ENCODE measurements at places on chromosomes 5 and 9. TPM values are rescaled to one million over a fixed set of nuclear protein-coding genes. Genes with fewer than 3 reads are reported as not detected.
A peak's percentile ranks its signal among the peaks of the same experiment; 100 is the strongest.

The HMMR gene
- polyA plus RNA-seq: not detected

The KIF4B gene
- polyA plus RNA-seq: not detected

The EFNA5 gene
- polyA plus RNA-seq: not detected

The PFDN1 gene
- 44.7 TPM for polyA plus RNA-seq

- peaks cover 9% of the 10 kb centered on the region for H3K36me3 ChIP-seq
- H3K27ac ChIP-seq: peak overlapping the region; percentile 96
- peak; percentile 63 for DNase-seq
- H3K4me3 ChIP-seq: peak overlapping the region; percentile 98
- H3K4me1 ChIP-seq: peaks cover 86% of the 10 kb centered on the region
Measured at GRCh38 chr5:176536132-176536901, 885 bp downstream of the RNF44 start.

DNA sequence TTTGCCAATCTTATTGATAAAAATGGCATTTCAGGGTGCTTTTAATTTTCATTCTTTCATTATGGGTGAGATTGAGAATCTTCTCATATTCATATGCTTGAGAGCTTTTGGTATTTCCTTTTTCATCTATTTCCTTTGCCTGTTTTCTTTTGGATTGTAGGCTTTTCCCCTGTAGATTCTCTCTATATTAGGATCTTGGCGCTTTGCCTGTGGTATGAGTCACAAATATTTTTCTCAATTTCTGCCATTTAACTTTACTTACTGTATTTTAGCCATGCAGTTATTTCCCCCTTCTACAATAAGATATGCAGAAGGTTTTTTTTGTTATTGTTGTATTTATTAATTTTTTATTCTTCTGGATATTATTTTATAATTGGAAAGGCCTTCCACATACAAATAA, 21.5 kb upstream of the KLF9 start:
- no peak for DNase-seq
- no peak overlapping the region for H3K27ac ChIP-seq
- H3K27me3 ChIP-seq: no peaks in the 10 kb centered on the region
- peaks cover 13% of the 10 kb centered on the region for H3K4me1 ChIP-seq

GRCh38 chr9:18499062-18499461, 25.1 kb downstream of the ADAMTSL1 start:
- H3K4me3 ChIP-seq: no peak overlapping the region
- no peak overlapping the region for H3K27ac ChIP-seq
- no peaks in the 10 kb centered on the region for H3K36me3 ChIP-seq
- no peak for DNase-seq

- DNase-seq: peak; percentile 71
- peak overlapping the region; percentile 22 for H3K4me3 ChIP-seq
- no peaks in the 10 kb centered on the region for H3K36me3 ChIP-seq
- H3K27me3 ChIP-seq: no peaks in the 10 kb centered on the region
Measured at GRCh38 chr5:40410964-40411635, 268.6 kb upstream of the PTGER4 start.
